T-helper 17 cell (primary cell): ENCODE measurements at places on chromosomes 1 and 21. TPM values are rescaled to one million over a fixed set of nuclear protein-coding genes. Genes with fewer than 3 reads are reported as not detected.

DNA sequence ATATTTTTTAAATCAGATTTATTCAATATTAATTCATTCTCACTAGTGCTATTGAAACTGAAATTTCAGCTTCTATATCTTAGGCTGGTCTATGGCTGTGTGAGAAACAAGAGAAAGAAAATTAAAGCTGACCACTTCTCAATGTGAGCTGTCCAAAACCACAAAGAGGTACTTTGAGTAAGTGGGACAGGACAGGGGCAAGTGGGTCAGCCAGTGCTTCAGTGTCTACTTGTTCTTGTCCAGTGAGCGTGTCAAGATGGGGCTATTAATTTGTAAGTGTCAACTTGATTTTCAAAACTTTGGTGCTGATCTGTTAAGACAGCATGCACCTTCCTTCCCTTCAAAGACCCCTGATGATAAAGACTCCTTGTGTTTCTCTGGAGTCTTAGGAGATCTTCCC, 533.9 kb downstream of the PLPP3 start:
- H3K36me3 ChIP-seq: no peaks in the 10 kb centered on the region
- DNase-seq: no peak
- H3K27ac ChIP-seq: no peak overlapping the region
- H3K4me3 ChIP-seq: no peak overlapping the region
- H3K27me3 ChIP-seq: peaks cover 5% of the 10 kb centered on the region

GRCh38 chr1:17909634-17910033, 154.5 kb downstream of the ACTL8 start:
- peaks cover 59% of the 10 kb centered on the region for H3K27me3 ChIP-seq
- no peak for DNase-seq
- H3K36me3 ChIP-seq: no peaks in the 10 kb centered on the region
- H3K4me3 ChIP-seq: no peak overlapping the region

GRCh38 chr1:236837897-236838296, 42.8 kb downstream of the MTR start:
- peaks cover 19% of the 10 kb centered on the region for H3K36me3 ChIP-seq
- DNase-seq: no peak
- no peak overlapping the region for H3K4me3 ChIP-seq
- peaks cover 14% of the 10 kb centered on the region for H3K4me1 ChIP-seq
- no peaks in the 10 kb centered on the region for H3K27me3 ChIP-seq

GRCh38 chr1:40795811-40796586, 12.4 kb downstream of the KCNQ4 start:
- peaks cover 4% of the 10 kb centered on the region for H3K36me3 ChIP-seq
- H3K27me3 ChIP-seq: peaks cover 8% of the 10 kb centered on the region
- H3K4me3 ChIP-seq: peak overlapping the region; percentile 76
- DNase-seq: no peak
- H3K27ac ChIP-seq: peak overlapping the region; percentile 27

GRCh38 chr1:183583466-183583865, 6.8 kb downstream of the NCF2 start:
- no peaks in the 10 kb centered on the region for H3K27me3 ChIP-seq
- no peak overlapping the region for H3K4me3 ChIP-seq
- DNase-seq: no peak
- peaks cover 11% of the 10 kb centered on the region for H3K4me1 ChIP-seq

DNA sequence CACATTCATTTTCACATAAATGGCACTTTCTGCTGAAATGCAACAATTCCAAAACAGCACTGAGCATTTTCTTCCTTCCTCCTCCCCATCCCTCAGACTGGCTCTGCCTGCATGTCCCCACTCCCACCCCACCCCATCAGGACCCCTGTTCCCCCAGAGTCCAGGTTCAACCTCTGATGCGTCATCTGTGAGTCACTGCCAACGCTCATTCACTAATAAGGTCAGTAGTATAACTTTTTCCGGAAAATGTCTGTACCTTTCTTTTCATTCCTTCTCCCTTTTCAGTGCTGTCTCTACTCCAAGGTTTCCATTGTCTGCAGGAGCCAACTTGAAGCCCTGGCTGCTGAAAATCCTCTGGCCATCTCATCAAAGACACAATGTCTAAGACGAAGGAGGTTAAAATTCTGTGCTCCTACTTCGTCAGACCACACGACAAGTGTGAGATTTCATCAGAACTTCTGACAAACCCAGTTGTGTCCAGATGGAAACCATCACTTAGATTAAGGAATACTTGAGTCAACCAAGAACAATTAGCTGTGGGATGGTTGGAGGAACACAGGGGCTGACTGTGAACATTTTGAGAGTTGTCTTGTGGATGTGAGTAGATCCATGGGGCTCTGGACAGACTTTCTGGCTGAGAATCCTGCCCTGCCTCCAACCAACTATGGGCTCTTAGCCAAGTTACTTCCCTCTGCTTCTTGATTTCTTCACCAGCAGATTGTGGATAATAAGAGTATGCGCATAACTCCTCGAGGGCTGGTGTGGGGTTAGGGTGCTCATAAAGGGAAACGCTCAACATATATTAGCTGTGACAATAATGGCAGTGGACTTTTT, 35.6 kb upstream of the UTS2 start:
- no peak for DNase-seq
- no peaks in the 10 kb centered on the region for H3K4me1 ChIP-seq
- H3K27me3 ChIP-seq: peaks cover 26% of the 10 kb centered on the region
- H3K36me3 ChIP-seq: no peaks in the 10 kb centered on the region
- H3K27ac ChIP-seq: no peak overlapping the region
- H3K4me3 ChIP-seq: no peak overlapping the region

Gene S100A7A
- not detected for total RNA-seq

Gene MX2
- 97.2 TPM for total RNA-seq

DNA sequence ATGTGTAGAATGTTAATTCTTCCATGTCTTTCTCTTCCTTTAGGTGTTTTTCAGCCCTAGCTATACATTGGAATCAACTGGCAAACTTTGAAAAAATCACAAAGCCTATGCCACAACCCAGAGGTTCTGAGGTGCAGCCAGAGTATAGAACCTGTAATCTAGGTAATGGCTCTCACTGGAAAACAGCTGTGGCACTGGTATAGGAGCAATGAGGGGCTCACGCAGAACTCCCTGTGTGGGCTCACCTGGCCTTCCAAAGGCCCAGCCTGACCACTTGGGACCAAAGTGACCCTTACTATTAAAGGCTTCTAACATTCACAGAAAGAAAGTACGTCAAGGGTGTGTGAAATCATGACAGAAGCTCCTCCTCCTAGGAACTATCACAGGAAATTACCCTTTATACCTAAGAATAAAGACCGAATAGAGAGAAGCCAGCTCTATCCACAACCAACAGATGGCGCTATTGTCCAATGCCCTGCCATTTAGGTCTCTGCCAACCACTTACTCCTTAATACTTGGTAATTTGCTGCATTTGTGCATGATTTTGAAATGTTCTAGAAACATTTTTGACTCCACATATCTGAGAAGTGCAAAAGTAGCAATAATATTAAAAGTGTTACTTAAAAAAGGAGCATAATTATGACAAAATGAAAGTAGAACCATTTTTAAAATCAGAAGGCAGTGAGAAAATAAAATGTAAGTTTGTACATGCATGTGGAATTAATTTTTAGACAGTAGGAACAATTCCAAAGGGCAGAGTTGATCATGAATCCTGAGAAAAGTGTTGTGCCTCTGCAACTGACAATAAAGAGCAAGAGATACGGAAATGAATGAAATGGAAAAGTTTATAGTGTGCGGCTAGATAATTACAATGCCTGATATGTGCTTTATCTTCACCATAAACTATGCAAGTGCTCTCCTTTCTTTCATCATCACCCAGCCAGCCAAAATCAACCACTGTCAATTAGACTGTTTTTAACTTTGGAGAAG, 93.1 kb upstream of the HAO2 start:
- H3K27me3 ChIP-seq: peaks cover 13% of the 10 kb centered on the region
- no peaks in the 10 kb centered on the region for H3K36me3 ChIP-seq
- no peak overlapping the region for H3K27ac ChIP-seq
- DNase-seq: no peak

- no peaks in the 10 kb centered on the region for H3K36me3 ChIP-seq
- H3K27ac ChIP-seq: no peak overlapping the region
- H3K27me3 ChIP-seq: peaks cover 32% of the 10 kb centered on the region
- DNase-seq: no peak
- H3K4me3 ChIP-seq: no peak overlapping the region
Measured at GRCh38 chr1:208111646-208112190, 132.5 kb downstream of the PLXNA2 start.

DNA sequence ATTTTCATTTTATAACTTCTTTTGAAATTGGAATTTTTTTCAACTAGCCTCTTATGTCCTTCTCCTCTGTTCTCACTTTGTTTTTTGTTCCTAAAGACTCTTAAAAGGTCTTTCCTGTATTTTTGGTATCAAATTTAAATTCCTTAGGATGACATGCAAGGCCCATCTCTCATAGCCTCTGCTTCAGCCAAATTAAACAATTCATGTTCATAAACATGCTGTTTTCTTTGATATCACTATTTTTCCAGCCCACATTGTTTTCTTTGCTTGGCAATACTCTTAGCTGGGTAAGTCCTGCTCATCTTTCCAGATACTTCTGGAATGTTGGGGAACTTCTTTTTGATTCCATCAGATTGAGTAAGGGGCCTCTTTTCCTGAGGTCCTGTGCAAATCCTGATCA, 55.8 kb upstream of the GPR88 start:
- H3K36me3 ChIP-seq: peaks cover 8% of the 10 kb centered on the region
- peak overlapping the region; percentile 16 for H3K27ac ChIP-seq
- DNase-seq: no peak
- no peaks in the 10 kb centered on the region for H3K27me3 ChIP-seq
- H3K4me3 ChIP-seq: no peak overlapping the region

- peaks cover 2% of the 10 kb centered on the region for H3K36me3 ChIP-seq
- no peak overlapping the region for H3K4me3 ChIP-seq
- peaks cover 52% of the 10 kb centered on the region for H3K4me1 ChIP-seq
- no peak for DNase-seq
- no peaks in the 10 kb centered on the region for H3K27me3 ChIP-seq
Measured at GRCh38 chr1:174167265-174167803, 8.0 kb downstream of the RABGAP1L start.

Gene KRTAP7-1
- not detected for total RNA-seq

Gene PTPN22
- total RNA-seq: 42.6 TPM

Gene DNAJC11
- total RNA-seq: 39.3 TPM

DNA sequence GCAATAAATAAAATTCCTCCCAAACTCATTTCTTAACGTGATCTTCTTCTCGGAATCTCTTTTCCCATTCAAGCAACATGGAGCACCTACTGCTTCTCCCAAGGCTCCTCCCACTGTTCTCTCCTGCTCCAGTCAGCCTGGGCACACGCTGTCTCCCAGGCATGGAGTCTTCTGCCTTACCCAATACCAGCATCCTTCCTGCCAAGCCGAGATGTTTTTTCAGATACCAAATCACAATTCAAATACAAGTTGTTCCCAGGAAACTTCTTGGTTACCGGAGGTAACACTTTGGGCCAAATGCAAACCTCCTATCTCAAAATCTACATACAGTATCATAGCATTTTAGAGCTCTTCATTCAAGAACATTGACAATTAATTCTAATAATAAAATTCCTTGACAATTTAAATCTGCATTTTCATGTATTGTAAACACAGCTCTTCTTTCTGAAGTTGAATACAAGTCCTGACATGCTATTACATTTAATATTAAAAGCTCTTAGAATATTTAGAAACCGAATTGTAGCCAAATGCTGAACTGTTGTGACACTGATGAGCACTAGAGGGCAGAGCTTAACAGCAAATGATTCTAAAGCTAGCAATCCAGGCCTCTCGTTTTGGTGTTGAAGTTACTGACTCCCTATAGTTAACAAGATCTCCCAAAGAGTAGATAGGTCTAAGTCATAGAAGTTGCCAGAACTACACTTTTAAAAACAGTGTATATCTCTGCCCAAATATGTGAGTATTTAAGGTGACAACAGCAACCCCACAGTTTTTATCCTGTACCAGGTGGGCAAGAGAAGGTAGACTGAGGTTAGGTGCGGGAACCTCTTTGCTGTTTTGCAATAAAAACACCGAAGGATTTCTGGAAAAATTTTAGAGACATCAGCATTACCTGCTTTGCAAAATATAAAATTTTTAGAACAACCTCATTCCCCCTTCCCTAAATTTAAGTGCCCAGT, 52.3 kb downstream of the BCAR3 start:
- H3K4me1 ChIP-seq: no peaks in the 10 kb centered on the region
- DNase-seq: no peak
- H3K4me3 ChIP-seq: no peak overlapping the region
- H3K36me3 ChIP-seq: no peaks in the 10 kb centered on the region

DNA sequence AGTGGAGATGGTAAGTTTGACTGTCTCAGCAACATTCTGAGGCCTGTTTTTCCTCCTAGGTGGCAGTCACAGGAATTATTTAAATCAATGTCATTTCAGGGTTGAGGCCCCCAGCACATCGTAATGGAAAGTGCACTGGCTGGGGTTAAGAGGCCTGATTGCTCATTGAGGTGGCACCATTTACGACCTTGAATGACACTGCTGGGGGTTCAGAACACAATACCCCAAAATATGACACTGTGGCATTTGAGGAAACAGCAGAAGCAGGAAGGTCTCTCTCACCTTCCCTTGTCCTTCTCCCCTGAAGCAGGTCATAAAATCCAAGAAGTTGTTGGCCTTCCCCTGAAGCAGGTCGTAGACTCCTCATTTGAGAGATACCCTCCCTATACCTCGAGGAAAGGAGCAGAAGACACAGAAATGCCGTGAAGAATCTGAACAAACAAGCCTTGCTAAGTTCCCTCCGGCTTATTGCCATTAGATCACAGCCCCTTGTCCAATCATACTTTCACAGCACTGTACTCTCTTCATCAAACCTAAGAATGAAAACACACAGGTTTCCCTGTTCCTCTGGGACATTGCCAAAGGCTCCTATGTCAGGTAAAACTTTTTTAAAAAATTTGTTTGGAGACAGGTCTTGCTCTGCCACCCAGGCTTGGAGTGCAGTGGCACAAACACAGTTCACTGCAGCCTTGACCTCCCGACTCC, 71.3 kb downstream of the S1PR1 start:
- H3K4me3 ChIP-seq: no peak overlapping the region
- DNase-seq: no peak
- H3K36me3 ChIP-seq: no peaks in the 10 kb centered on the region
- H3K27ac ChIP-seq: peak overlapping the region; percentile 97
- peaks cover 43% of the 10 kb centered on the region for H3K4me1 ChIP-seq
- H3K27me3 ChIP-seq: no peaks in the 10 kb centered on the region

- H3K36me3 ChIP-seq: no peaks in the 10 kb centered on the region
- DNase-seq: no peak
Measured at GRCh38 chr1:220485131-220485530, 42.8 kb upstream of the MARK1 start.

Gene CDA
- not detected for total RNA-seq

Gene GJB5
- total RNA-seq: not detected

Gene COL9A2
- 4.3 TPM for total RNA-seq

- no peak for DNase-seq
- no peak overlapping the region for H3K4me3 ChIP-seq
- H3K4me1 ChIP-seq: no peaks in the 10 kb centered on the region
- H3K27me3 ChIP-seq: no peaks in the 10 kb centered on the region
- no peaks in the 10 kb centered on the region for H3K36me3 ChIP-seq
Measured at GRCh38 chr1:28354121-28354520, 15.4 kb upstream of the PHACTR4 start.

Gene ST6GALNAC5
- not detected for total RNA-seq
